ENCODE measurements at places on chromosomes 5 and 9.
A peak's percentile ranks its signal among the peaks of the same experiment; 100 is the strongest.

GRCh38 chr5:76074487-76075065 lies 8.6 kb upstream of the SV2C start:
- DNase-seq = no peak

DNA sequence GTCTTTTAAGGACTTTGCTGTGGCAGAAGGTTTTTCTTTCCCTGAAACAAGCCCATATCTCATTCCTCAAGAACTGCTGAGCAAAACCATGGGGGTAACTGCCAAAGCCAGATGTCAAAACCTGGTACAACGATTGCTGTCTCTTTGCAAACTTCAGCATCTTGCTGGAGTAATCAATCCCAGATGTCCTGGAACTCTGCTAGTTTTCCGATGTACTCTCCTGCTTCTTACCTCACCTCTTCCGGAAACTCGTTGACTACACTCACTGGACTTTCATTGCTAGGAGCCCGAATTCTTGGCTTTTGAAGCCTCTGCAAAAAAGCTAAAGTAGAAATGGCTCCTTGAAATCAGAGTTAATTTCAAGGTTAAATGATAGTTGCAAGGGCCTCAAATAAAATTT lies 23.3 kb downstream of the RAD1 start:
- peak; percentile 95 for DNase-seq

- DNase-seq = no peak
Observed at GRCh38 chr5:175616083-175616482, 41.8 kb upstream of the HRH2 start.

DNA sequence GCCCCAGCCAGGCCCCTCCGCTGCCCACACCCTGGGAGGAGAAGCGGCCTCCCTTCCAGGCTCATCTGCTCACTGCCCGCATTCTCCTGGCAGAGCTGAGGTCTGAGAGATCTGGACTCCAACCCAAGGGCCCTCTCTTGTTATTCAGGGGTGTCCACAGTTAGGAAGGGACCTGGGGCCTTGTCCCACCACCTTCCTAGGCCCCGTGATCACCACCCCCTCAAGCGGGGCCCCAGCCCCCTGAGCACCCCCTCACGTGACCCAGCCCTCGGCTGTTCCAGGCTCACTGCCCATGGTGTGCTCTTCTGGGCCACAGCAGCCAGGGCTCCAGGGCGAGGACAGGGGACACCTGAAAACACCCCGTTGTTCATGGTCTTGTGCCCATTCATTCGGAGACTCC lies 48.7 kb downstream of the NEURL1B start:
- DNase-seq = no peak

- DNase-seq = no peak
Observed at GRCh38 chr5:117779171-117779570, 1204.5 kb upstream of the SEMA6A start.

DNA sequence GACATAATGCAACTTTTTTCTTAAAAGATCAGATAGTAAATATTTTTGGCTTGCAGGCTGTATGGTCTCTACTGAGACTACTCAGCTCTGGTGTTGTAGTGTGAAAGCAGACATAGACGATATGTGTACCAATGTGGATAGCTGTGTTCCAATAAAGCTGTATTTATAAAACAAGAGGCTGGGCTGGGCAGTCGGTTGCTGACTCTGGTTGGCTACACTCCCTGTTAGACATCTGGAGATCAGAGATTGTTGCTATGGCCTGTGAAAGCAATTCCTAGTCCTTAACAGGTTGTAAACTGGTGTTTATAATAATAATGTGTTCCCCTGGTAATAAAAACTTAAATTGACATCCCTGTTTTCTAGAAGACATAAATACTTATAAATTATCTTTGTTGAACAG lies 24.4 kb upstream of the SCAMP1 start:
- DNase-seq = no peak

- DNase-seq = peak; percentile 48
Observed at GRCh38 chr5:107378218-107378899, 292.4 kb downstream of the EFNA5 start.

DNA sequence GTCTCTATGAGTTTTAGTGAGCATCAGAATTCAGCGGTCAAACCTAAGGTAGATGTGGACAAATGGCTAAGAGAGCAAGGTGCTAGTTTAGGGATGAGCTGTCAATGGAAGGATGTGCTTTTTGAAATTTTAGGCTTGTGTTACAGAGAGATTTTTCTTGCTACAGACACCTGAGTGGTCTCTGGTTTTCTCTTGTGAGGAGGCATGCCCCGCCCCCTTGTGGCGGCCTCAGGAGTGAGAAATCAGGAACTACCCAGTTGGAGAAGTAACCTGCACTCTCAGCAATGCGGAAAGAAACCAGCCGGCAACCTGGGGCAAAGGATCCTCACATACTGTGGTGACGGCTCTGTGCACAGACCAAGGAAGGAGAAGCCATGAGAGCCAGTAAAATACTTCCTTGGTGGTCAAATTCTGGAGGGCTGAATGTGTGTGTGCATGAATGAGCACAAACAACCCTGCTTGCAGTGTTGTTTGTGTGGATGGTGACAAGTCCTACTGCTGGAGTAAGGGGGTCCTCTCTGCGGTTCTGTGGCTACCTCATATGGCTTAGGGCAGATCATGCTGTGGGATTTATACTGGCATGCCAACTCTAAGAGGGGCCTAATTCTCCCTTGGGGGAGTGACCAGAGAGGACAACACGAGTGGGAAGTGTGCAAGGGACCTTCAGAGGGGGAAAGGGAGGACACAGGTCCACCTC lies 16.7 kb upstream of the HSD17B4 start:
- peak; percentile 33 for DNase-seq

DNA sequence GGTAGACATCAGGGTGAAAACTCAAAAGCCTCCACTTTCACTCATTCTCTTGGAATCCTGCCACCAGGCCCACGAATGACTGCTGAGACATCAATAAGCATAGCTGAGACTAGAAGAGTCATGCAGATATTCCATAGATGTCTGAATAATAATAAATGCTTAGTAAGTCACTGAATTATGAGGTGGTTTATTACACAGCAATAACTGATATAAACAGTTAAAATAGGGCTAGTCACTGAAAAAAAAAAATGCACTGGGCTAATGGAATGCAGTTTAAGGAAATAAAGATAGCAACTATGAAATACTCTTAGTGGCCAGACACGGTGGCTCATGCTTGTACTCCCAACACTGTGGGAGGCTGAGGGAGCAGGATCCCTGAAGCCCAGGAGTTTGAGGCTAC lies 262.8 kb upstream of the CDH6 start:
- DNase-seq = no peak

GRCh38 chr5:130077007-130077406 lies 172.7 kb downstream of the CHSY3 start:
- DNase-seq = no peak

DNA sequence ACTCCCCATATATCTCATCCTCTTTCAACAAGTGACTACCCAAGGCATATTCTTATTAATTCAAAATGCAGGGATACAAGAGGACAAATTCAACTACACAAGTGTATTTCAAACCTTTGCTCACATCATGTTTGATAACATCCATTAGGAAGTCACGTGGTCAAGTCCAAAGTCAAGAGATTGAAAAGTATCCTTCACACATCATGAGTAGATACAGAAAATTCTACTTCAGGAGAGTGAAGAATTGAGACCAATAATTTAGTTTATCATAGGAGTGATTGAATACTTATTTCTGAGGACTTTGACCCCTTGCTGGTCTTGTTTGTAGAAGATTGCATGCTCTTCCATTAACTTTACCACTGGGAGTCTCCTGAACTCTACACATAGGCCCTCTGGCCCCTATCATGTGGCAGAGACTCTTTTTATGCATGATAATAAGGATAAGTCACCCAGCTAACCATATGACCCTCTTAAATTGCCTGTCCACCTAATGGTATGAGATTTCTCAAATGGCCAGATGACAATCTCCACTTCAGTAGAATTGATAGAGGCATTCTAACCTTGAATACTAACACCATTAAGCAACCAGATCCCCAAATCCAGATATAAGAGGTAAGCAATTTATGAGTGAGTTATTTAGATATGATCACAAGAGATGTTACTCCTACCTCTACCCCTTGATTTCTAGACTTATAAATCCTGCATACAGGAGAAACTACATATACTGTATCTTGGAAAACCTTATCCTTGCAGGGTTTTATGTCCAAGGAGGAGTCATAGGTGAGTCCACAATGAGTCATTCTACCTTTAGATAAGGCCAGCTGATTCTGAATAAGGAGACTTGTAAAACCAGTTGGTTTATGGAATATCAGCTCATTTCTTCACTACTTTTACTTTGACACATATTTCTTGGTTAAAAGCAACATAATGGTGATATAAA lies 26.6 kb upstream of the SLC46A2 start:
- no peak for DNase-seq

DNA sequence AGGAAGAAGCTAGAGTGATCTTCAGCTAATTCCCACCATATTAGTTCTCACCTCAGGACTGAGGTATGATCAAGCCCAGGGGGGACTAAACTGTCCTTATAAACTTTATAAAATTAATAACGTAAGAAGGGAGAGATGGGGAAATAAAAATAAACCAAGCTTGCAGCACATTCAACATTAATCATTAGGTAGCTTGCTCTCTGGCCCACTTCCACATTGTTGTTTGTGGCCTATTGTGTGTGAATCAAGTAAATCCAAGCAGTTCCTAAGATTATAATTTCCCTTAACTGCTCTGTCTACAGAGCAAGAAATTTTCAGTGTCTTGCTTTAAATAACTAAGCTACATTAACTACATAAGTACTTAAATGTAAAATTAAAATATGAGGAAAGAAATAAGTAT lies 131.3 kb upstream of the ABCA1 start:
- no peak for DNase-seq

DNA sequence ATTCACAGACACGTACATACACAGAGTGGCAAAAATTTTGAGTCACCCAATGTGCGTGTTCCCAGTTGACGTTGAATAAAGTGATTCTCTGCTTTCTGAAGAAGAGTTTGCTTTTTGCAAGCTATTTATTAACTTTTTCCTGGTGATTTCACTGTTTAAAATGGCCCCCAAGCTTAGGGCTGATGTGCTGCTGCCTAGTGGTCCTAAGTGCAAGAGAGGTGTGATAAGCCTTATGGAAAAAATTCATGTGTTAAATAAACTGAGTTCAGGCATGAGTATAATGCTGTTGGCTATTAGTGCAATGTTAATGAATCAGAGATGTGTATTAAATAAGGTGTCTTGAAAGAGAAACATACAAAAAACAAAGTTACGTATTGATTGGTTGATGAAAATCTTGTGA lies 16.9 kb downstream of the CSNK1G3 start:
- no peak for DNase-seq

GRCh38 chr5:113246361-113246870 lies 188.4 kb downstream of the TSSK1B start:
- peak; percentile 72 for DNase-seq

- no peak for DNase-seq
Observed at GRCh38 chr9:86525182-86525581, 171.0 kb upstream of the TUT7 start.

DNA sequence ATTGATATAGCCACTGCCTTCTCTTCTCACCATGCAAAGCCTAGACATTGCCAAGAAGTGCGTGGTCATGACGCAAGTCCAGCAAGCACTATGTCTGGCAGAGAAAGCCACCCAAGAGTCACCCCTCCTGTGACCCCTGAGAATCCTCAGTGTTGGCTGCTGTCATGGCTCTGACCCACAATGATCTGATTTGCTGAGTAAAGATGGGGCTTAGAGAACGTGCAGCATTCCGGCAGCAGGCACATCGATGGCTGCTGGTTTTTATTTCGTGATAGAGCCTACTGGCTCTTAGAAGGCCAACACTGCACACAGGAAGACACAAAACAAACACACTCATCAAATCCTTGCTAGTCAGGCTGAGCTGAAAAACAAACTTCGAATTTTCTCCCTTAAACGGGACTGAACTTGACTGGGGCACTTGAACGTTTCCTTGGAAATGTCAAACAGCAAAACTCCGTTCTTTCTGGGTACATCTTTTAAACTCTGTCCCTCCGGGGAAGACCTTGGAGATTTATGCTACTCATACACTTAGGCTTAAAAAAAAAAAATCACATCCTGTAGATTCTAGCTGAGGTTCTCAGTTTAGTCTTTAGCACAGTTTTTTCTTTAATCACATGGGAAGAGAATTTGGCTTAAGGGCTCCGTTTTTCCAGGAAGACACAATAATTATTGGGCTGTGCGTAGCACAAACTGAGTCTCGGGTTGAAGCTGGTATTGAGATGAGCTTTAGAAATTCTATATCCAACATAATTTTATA lies 88.2 kb upstream of the BASP1 start:
- no peak for DNase-seq

DNA sequence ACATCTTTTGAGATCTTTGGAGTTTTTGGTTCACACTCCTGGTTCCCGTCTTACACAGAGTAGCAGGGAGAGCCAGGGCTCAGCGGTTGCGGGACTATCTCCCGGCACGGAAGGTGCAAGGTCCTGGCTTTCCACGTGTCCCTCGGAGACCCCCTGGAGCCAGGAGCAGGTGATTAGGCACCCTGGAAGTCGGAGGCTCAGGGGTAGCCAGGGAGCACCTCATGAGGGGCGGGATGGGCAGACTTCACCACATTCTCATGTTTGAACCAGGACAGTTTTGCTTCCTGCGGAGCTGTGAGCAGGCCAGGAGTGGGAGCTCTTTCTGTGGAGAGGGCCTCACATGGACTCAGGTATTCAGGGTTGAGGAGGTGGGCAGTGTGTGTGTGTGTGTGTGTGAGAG lies 273.7 kb upstream of the IRX1 start:
- no peak for DNase-seq

- DNase-seq = no peak
Observed at GRCh38 chr9:108019821-108020220, 530.3 kb upstream of the KLF4 start.

- DNase-seq = no peak
Observed at GRCh38 chr9:92187989-92188714, 72.9 kb upstream of the SPTLC1 start.

DNA sequence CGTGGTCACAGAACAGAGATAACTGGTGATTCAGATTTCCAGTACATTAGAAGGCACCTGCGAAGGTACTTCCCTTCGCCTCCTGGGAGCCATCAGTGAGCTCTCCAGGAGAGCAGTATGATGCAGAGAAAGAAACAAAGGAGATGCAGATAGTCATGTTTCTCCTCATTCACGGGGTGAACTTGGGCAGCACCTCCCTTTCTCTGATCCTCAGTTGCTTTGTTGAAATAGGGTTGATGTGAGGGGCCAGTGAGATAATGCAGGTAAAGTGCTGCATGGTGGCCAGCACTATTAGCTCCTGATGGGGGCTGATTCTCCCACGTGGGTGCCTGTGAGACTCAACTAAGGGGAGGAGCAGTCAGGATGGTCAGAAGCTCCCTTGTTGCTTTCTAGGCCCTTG lies 46.6 kb upstream of the ZNF169 start:
- no peak for DNase-seq

- no peak for DNase-seq
Observed at GRCh38 chr5:111699324-111699723, 57.7 kb downstream of the NREP start.

GRCh38 chr5:62138607-62139006 lies 167.4 kb upstream of the KIF2A start:
- no peak for DNase-seq

- no peak for DNase-seq
Observed at GRCh38 chr9:76703270-76703669, 61.0 kb upstream of the PCA3 start.

DNA sequence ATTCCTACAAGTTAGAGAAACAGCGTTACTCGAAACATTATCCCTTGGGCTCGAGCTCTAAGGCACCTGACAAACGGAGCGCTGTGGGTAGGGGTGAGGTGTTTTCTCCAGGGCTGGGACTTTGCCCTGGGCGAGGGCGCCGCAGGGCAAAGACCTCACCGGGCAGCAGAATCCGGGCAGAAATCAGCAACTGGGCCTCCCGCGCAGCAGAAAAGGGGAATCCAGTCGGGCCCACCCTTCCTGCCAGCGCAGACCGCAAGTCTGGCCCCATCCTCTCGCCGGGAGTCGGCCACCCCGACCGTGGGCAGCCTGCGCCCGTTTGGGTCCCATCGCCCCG lies 430 bp upstream of the MSH3 start:
- no peak for DNase-seq

Measured in fibroblast of skin of right quadriceps (primary cell).